ENCODE measurements at places on chromosomes 6 and 20.

DNA sequence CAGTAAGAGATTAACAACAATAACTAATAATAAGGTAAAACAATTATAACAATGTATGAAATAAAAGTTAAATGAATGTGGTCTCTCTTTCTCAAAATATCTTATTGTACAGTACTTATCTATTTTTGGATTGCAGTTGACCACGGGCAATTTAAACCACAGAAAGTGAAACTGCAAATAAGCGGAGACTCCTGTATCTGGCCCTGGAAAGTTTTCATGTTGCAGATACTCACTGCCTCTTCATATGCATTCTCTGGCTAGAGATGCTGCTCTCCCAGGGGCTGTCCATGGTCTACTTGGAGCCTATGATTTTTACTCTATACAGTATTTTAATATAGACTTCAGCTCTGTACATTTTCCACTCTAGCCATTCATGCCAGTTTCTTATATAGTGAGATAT is 230.8 kb downstream of the FUT9 start:
- DNase-seq = no peak
- H3K27me3 ChIP-seq = no peaks in the 10 kb centered on the region
- no peaks in the 10 kb centered on the region for H3K4me1 ChIP-seq
- no peaks in the 10 kb centered on the region for H3K36me3 ChIP-seq

GRCh38 chr20:33423141-33423834 is 20.3 kb downstream of the SNTA1 start:
- H3K36me3 ChIP-seq = no peaks in the 10 kb centered on the region
- no peak overlapping the region for H3K27ac ChIP-seq

GRCh38 chr6:51827580-51827979 is 259.8 kb downstream of the PKHD1 start:
- no peak for DNase-seq
- H3K4me1 ChIP-seq = no peaks in the 10 kb centered on the region
- no peak overlapping the region for H3K27ac ChIP-seq
- H3K36me3 ChIP-seq = no peaks in the 10 kb centered on the region
- H3K4me3 ChIP-seq = no peak overlapping the region

- H3K27ac ChIP-seq = no peak overlapping the region
- H3K36me3 ChIP-seq = peaks cover 89% of the 10 kb centered on the region
- no peaks in the 10 kb centered on the region for H3K27me3 ChIP-seq
- DNase-seq = no peak
Observed at GRCh38 chr6:111850295-111850937, 22.8 kb downstream of the FYN start.

DNA sequence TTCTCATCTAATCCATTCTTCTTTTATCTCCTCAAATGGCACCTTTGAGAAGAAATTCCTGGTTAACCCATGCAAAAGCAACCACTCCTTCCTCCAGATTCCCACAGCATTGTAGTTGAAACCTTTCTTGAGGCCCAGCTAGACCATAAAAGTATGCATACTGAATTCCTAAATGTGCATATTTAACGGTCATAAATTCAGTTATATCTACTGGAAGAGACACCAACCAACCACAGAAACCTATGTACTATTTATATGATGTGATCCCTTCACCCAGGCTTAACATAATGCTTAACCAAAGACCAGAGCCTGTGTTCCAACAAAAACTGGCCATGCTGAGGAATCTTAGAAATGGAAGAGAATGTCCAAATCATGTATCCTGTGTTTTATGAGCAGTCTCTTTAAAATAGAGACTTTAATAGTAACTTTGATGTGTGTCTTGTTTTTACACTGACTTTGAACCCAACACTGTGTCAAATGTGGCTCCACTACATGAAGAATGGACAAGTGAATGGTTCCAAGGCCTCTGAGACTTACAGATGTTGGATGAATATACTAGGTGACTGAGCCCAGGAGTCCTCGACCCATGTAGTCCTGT is 11.4 kb upstream of the TAF8 start:
- no peaks in the 10 kb centered on the region for H3K27me3 ChIP-seq
- DNase-seq = no peak
- H3K27ac ChIP-seq = no peak overlapping the region
- H3K36me3 ChIP-seq = no peaks in the 10 kb centered on the region

DNA sequence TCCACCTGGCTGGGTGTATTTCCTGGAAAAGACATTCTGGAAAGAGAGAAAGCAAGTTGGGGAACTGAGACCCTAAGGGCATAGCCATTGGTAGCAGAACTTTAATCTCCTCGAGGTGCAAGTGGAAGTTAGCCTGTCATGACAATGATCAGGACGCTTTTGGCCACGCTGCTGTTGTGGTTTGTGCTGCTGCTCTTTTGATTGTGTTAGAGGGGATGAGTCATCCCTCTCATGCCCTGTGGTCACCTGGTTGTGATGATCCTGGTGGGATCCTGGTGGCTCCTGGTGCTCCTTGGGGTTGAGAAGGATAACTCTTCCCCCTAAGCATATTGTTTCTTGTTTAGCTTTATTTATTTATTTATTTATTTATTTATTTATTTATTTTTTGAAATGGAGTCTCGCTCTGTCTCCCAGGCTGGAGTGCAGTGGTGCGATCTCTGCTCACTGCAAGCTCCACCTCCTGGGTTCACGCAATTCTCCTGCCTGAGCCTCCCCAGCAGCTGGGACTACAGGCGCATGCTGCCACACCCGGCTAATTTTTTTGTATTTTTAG is 350.3 kb downstream of the KIF16B start:
- no peak overlapping the region for H3K4me3 ChIP-seq
- no peak overlapping the region for H3K27ac ChIP-seq
- H3K36me3 ChIP-seq = no peaks in the 10 kb centered on the region

- no peak overlapping the region for H3K27ac ChIP-seq
- no peaks in the 10 kb centered on the region for H3K36me3 ChIP-seq
- no peak for DNase-seq
- H3K4me1 ChIP-seq = no peaks in the 10 kb centered on the region
Observed at GRCh38 chr6:159075506-159076228, 30.9 kb upstream of the TAGAP start.

- no peaks in the 10 kb centered on the region for H3K36me3 ChIP-seq
- no peak overlapping the region for H3K4me3 ChIP-seq
- no peak overlapping the region for H3K27ac ChIP-seq
- peaks cover 14% of the 10 kb centered on the region for H3K4me1 ChIP-seq
- no peak for DNase-seq
Observed at GRCh38 chr6:166907871-166908806, 48.2 kb downstream of the RNASET2 start.

GRCh38 chr6:119479860-119480655 is 130.5 kb upstream of the MAN1A1 start:
- no peaks in the 10 kb centered on the region for H3K27me3 ChIP-seq
- DNase-seq = no peak
- H3K27ac ChIP-seq = no peak overlapping the region
- H3K4me1 ChIP-seq = peaks cover 8% of the 10 kb centered on the region

- no peaks in the 10 kb centered on the region for H3K36me3 ChIP-seq
- H3K27ac ChIP-seq = no peak overlapping the region
- no peak for DNase-seq
Observed at GRCh38 chr6:48641544-48641943, 530.5 kb upstream of the PTCHD4 start.

- peaks cover 8% of the 10 kb centered on the region for H3K4me1 ChIP-seq
- no peaks in the 10 kb centered on the region for H3K27me3 ChIP-seq
- peak; percentile 72 for DNase-seq
- H3K27ac ChIP-seq = no peak overlapping the region
- H3K4me3 ChIP-seq = no peak overlapping the region
Observed at GRCh38 chr20:14142171-14142570, 146.9 kb downstream of the MACROD2 start.

- H3K27me3 ChIP-seq = no peaks in the 10 kb centered on the region
- no peaks in the 10 kb centered on the region for H3K4me1 ChIP-seq
- H3K36me3 ChIP-seq = no peaks in the 10 kb centered on the region
Observed at GRCh38 chr6:55758156-55758937, 117.0 kb downstream of the BMP5 start.

DNA sequence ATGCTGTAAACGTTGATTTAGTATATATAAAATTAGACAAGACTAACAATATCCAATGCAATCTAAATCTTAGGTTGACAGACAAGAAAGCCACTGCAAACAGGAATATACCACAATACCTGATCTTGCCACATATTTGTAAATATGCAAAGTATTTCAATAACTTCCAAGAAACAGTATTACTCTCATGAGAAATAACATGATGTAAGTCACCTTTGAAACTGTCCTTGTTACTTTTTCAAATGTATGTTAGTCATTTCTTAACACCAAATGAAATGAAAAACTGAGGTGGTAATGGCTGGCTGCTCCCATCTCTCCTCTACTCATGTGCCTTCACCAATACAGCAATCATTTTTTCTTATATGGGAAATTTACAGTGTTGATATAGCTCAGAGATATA is 118.7 kb downstream of the ATG5 start:
- no peaks in the 10 kb centered on the region for H3K27me3 ChIP-seq
- H3K4me3 ChIP-seq = no peak overlapping the region
- DNase-seq = no peak
- no peaks in the 10 kb centered on the region for H3K36me3 ChIP-seq

DNA sequence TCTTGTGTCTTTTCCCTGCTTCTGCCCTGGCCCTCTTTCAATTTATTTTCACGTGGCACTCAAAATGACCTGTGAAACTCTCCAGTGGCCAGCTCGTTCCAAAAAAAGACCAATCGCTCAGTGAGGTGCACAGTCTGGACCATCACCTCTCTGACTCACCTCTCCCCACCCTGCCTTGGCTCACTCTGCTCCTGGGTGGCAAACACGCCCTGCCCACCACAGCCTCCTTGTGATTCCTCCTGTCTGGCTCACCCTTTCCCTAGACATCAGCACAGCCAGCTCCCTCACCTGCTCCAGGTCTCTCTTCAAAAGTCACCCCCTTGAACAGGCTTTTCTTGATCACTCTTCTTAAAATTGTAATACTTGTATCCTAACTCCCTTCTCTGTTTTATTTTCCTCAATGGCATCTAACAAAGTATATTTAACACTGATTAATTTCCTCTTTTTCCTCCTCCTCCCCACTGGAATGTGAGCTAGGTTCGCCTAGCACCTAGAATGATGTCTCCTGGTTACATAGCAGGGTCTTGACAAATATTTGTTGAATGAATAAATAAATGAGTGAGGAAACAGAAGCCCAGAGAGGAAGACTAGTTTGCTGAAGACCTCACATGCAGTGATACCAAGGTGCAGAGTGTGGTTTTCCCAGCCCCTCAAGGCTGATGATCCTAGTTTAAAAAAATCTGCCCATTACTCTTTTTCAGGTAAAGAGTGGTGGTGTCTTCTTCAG is 109.0 kb downstream of the GJA10 start:
- peaks cover 16% of the 10 kb centered on the region for H3K4me1 ChIP-seq
- H3K36me3 ChIP-seq = peaks cover 3% of the 10 kb centered on the region
- H3K27me3 ChIP-seq = peaks cover 2% of the 10 kb centered on the region
- no peak overlapping the region for H3K27ac ChIP-seq
- DNase-seq = no peak
- H3K4me3 ChIP-seq = no peak overlapping the region

DNA sequence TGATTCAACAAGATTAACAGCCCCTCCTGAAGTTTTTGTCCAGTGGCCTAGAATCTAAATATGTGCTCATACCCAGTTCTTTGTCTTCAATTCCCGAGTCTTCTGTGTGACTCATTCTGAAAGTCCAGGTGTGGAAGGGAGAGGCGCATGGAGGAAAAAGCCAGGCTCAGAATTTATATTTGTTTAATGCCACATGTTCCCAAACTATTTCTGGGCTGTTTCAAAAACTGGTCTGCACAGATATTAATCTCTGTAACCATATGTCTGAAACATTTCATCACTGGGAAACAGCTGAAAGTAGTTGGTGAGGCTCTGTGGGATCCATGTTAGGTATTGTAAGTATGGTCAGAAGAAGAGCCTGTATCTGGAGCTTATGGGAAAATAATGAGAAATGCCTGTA is 266.0 kb downstream of the PAX1 start:
- no peaks in the 10 kb centered on the region for H3K27me3 ChIP-seq
- no peaks in the 10 kb centered on the region for H3K36me3 ChIP-seq
- H3K27ac ChIP-seq = no peak overlapping the region
- H3K4me1 ChIP-seq = no peaks in the 10 kb centered on the region
- no peak for DNase-seq
- H3K4me3 ChIP-seq = no peak overlapping the region

- no peaks in the 10 kb centered on the region for H3K4me1 ChIP-seq
- H3K4me3 ChIP-seq = no peak overlapping the region
- no peak overlapping the region for H3K27ac ChIP-seq
- DNase-seq = no peak
- no peaks in the 10 kb centered on the region for H3K27me3 ChIP-seq
Observed at GRCh38 chr6:56730663-56731529, 88.2 kb upstream of the DST start.

GRCh38 chr6:159180001-159180400 is 10.8 kb downstream of the FNDC1 start:
- no peak overlapping the region for H3K27ac ChIP-seq
- H3K36me3 ChIP-seq = no peaks in the 10 kb centered on the region
- no peak overlapping the region for H3K4me3 ChIP-seq
- H3K4me1 ChIP-seq = no peaks in the 10 kb centered on the region
- DNase-seq = no peak

DNA sequence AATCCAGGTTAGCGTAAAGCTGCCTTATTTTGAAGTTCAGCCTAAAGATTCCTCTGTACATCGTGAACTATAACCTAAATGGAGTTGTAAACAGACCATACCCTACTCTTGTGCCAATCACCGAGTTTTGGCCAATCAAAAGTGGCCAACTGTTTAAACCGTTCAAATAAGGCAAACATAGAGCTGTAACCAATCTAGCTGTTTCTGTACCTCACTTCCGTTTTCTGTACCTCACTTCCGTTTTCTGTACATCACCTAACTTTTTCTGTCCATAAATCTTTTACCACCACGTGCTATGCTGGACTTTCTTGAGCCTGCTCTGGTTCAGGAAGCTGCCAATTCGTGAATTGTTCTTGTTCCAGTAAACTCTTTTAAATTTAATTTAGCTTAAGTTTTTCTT is 39.7 kb downstream of the LBP start:
- no peak overlapping the region for H3K4me3 ChIP-seq
- H3K36me3 ChIP-seq = no peaks in the 10 kb centered on the region
- no peaks in the 10 kb centered on the region for H3K27me3 ChIP-seq

DNA sequence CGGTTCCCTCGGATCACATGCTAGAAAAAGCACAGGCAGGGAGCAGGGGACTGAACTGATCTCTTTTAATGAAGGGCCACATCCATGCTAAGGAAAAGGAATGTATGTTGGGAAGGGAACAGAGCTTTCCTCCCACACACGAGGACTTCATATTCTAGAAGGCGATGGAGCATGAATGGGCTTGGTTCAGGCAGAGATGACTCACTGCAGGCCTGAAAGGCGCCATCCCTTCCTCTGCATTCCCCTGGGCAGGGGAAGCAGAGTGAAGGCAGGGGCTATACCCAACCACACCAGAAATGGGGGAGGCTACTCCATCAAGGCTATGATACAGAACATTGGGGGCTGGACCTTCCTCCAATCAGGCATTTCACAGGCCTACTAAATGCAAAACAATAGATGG is 30.6 kb downstream of the ELMO2 start:
- no peak overlapping the region for H3K4me3 ChIP-seq
- H3K36me3 ChIP-seq = peaks cover 98% of the 10 kb centered on the region
- no peaks in the 10 kb centered on the region for H3K27me3 ChIP-seq
- no peak overlapping the region for H3K27ac ChIP-seq
- DNase-seq = no peak
